Stimulated activated CD8-positive, alpha-beta memory T cell treated with anti-CD3 and anti-CD28 coated beads, Interleukin-7, amount 100 ng/mL, for 24 hours (primary cell): ENCODE measurements at places on chromosomes 12 and 14.

GRCh38 chr14:69713993-69714679, 52.8 kb upstream of the SRSF5 start:
- no peak for DNase-seq

DNA sequence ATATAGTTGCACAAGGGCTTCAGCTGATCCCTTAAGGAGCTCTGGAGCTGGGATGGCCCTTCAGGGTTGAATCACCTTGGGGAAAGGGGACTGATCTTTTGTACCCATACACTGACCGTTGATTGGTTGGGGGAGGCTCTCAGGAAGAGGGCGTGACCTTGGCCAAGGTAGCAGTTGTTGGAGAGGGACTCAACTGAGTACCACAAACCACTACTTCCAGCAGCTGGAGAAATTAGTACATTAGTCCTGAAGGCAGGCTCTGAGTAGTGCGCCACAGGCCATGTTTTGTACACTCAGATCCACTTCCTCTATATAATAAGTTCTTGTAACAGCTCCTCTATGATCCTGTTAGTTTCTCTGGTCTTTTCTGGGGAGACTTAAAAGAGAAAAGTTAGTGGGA, 317.6 kb downstream of the CCDC91 start:
- DNase-seq, result no peak

DNA sequence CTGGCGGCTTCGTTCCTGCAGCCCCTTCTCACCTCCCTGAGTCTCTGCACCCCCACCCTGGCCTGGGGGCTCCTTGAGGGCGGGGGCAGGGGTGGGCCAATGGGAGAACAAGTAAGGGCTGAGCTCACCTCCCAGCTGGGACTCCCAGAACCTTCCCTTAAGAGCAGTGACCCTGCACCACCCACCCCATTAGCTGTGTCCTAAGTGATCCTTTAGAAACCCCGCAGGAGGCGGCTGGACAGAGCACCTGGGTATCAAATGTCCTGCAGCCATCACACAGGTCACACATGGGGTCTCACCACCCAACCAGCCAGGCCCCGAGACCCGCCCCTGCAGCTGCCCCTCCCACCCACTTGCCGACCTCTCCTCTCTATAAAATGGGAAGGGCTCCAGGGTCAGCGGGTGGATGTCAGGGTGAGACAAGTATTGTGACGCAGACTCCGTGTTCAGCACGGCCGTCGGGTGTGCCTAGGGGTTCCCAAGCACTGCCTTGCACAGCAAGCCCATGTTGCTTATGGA, 151.2 kb upstream of the C14orf180 start:
- DNase-seq, result no peak

DNA sequence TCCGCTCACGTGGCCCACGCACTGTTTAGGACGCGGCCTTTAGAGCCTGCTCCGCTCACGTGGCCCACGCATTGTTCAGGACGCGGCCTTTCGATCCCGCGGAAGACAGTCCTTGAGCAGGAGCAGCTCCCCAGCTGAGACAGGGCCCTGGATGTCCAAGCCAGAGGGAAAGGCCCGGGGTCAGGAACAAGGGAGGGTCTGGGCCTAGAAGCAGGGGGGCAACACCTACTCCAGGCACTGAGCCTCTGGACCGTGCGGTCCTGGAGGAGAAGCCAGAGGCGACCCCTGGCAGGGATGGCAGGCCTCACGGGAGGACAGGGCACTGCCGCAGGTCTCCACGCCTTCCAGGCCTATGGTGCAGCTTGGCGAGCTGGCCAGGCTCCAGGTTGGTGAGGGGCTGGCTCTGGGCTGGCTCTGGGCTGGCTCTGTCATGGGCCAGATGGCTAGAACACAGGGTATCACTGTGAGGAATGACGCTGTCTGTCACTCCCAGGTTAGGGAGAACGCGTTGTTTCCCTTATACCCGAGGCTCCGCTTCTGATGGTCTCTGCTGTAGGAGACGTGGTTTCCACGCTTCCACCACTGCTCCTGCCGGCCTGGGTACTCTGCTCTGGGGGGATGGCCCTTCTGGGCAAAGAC, 341.7 kb downstream of the TMEM121 start:
- DNase-seq, result no peak

GRCh38 chr14:24321212-24321975, 10.1 kb downstream of the LTB4R start:
- DNase-seq, result no peak

DNA sequence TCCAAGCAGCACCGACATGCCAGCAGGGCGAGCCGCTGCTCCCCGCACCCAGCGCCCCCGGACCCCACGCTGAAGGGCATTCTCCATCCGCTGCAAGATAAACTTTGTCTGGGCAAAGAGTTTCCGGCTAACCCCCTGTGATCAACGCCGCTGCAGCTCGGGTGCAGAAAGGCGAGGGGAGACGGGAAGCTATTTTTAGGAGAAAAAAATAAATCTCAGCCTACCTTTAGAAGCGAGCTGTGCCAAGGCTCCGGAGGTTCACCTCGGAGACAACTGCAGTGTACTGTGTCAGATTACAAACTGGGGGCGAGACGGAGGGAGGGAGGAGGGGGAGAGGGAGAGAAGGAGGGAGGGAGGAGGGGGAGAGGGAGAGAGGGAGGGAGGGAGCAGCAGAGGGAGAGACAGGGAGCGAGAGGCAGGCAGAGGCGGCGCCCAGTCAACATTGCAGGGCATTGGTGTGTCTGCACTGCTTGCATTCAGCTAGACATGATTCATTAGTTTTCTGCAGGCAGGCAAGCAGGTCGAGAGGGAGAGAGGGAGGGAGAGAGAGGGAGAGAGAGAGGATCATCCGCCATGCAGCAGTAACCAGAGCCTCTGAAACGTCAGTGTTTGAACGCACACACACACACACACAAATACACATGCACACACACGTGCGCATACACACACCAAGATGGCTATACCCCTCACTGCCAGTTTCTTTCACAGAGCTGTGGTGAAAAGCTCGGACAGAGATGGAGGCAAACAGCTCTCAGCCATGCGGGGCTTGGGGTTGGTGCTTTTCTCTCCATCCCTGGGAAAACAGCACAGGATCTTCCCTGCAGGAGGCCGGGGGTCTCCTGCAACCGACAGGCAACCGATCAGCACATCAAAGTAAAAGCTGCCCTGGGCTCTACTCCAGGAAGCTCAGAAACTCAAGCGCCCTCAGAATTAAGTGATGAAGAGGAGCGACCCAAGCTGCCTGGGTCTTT, at the start of gene RIMBP2:
RIMBP2 (minus strand) TSS at position 302 of the 971 bp plus-strand sequence. CDS start 237,286 bp downstream, outside the sequence.
- no peak for DNase-seq

- no peak for DNase-seq
These were observed 46.2 kb upstream of the GSC start for GRCh38 chr14:94816113-94816512.

- DNase-seq, result no peak
These were observed at the start of gene PMCH for GRCh38 chr12:102197789-102198188. TSS of gene PMCH (minus strand) at chr12:102197833. CDS start at chr12:102197770, 63 bp downstream.

- no peak for DNase-seq
These were observed 12.5 kb downstream of the IFNG-AS1 start for GRCh38 chr12:68001486-68002466.

GRCh38 chr12:9341260-9341585, 133.0 kb upstream of the PZP start:
- no peak for DNase-seq

DNA sequence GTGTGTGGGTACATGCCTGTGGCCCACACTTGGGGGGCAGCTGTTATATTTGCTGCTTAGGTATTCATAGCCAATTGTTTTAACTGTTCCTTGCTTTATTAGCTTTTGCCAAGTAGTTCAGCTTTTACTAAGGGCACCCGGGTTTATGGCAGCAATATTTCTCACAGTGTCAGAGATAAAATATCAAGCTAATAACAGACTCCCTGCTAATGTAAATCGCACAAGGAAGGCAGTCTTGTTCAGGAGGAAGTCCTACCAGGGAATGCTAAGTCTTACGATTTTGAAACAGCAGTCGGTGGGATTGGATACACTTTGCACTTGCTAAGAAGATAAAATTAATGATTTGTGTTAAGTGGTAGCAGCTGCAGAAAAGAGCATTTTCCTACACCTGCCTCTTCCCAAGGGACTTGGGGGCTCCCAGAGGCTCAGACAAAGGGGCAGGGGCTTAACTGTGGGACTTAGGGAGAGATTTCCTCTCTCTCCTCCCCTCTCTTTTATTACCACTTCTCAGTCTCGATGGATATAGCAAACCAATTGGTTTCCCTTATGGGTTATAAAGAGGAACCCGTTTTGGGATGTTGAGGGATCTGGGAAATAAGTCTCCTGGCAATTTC, 175.1 kb downstream of the NRXN3 start:
- no peak for DNase-seq

GRCh38 chr14:104579507-104579906, at the start of gene C14orf180:
TSS of gene C14orf180 (plus strand) at chr14:104579764. CDS start at chr14:104586431, 6,667 bp downstream.
- DNase-seq, result no peak

GRCh38 chr14:95314609-95315008, 5.1 kb downstream of the CLMN start:
- no peak for DNase-seq

DNA sequence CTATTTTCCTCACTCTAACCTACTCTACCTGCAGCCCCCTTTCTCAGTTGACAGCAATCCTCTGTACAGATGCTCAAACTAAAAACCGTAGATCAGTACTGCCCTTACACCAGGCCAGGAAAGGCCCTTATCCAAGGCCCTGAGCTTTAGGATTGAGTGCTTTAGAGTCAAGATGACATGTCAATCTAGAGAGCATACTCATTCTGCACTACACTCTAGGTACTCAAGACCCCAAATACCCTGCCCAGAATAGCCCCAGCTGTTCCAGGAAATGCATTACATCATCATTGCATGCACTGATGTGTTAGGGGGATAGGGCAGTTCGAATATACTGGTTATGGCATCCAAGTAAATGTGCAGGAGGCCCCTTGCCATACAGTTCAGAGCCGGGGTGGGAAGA, 3.5 kb upstream of the PHLDA1 start:
- DNase-seq, result no peak

DNA sequence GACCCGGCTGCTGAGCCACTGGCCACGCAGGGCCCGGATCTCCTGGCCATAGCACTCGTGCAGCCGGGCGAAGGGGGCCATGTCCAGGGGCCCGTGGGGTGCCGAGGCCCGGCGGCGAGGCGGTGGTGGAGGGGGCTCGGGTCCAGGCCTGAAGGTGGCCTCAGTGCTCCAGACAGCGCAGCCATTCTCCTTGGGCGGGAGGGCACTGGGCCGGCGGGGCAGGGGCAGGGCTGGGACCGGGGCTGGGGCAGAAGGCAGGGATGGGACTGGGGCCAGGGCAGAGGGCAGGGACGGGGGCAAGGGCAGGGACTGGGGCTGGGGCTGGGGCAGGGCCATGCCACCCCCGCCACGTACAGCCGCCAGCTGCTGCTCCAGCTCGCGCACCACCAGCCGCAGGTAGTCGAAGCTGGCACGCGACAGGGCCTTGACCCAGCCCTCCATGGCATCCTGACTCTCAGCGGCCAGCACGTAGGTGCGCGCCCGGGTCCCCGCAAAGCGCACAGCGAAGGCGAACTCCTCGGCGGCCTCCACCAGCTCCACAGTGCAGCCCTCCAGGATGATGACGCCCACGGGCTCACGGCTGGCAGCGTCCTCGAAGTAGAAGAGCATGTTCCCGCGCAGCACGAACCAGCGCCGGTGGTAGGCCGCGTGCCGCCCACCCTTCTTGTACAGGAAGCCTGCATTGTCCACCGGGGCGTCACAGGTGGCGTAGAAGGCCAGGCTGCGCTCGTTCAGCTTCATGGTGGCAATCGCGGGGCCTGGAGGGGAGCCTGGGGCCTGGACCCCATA, 6.0 kb downstream of the PHETA1 start:
- DNase-seq, result no peak

DNA sequence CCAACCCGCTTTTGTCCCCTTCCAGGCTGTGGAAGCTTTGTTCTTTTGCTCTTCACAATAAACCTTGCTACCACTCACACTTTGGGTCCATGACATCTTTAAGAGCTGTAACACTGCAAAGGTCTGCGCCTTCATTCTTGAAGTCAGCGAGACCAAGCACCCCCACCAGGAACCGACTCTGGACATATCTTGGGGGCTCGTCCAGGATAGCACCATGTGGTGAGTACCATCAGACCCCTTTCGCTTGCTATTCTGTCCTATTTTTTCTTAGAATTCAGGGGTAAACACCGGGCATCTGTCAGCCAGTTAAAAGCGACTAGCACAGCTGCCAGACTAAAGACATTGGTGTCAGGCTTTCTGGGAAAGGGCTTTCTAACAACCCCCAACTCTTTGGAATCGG, 137.6 kb upstream of the PPFIA2 start:
- DNase-seq, result no peak

GRCh38 chr12:94987801-94988200, 15.7 kb downstream of the NDUFA12 start:
- no peak for DNase-seq

DNA sequence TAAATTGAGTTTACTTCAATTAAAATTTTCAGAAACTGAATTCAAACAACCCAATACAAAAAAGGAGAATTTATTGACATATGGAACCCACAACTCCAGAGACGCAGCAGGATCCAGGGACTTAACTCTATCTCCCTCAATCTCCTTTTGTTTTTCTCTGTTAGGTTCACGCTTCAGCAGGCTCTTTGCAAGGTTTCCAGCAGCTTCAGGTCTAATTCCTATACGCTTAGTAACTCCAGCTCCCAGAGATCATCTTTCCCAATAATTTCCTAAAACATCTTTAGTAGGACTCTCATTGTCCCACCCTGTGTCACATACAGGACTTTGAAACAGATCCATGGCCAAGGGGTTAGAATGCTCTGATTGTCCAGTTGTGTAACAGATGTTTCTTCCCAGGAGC, 175.2 kb downstream of the RMST start:
- DNase-seq, result no peak

DNA sequence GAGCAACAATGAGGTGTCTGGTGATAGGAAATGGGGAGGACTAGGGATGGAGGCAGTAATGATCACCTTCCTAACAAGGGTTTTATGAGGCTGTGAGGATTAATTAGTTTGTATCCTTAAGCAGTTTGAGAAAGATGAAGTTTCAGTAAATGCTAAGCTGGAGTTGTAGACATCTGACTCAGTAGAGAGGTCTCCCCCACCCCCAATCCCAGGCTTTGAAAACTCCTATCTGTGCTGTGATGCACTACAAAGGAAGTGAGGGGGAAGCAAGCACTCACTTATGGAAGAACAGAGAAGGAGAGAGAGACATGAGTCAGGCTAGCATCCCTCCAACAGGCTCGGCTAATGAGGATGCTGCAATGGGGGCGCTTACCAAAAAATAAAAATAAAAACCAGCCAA, 5.5 kb upstream of the BCL11B start:
- DNase-seq, result no peak

- no peak for DNase-seq
These were observed 166.8 kb downstream of the DAD1 start for GRCh38 chr14:22422238-22422637.

DNA sequence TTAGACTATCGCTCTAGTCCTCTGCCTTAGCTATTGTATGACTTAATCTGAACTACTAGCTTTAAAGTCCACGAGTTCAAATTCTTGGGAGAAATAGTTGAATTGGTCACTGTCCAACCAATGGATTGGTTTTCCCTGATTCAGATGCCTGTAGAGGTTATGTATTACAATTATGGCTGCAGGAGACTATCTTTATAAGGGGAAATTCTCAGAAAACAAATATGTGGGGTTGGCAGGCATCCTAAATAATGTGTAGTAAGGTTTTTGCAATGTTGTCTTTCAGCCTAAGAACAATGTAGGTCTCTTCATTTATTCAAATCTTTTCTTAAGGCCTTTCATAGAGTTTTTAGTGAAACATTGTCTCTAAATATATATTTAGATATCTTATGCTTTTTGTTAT, 26.9 kb downstream of the MYRFL start:
- DNase-seq, result no peak
